NCI-H524 (cell line): ENCODE measurements at places on chromosomes 7 and 10.

GRCh38 chr10:111034598-111035310 lies 42.1 kb upstream of the ADRA2A start:
- DNase-seq, result no peak

DNA sequence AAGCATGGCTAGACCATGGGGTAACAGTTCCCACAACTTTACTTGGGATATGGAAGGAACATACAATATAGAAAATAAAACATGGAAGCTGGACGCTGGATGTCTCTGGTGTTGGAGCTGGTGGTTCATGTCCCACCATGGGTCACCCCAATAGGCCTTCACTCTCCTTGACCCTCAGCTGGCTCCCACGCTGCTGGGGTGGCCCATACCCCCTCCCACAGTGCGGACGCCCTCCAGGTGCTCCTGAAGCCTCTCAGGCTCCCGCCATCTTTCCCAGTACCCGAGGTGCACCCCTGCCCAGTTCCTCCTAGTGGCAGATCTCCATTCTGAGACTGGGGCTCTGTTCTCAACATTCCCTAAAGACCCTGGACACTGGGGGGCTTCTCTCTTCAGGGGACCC lies 5.8 kb upstream of the CPA1 start:
- no peak for DNase-seq

DNA sequence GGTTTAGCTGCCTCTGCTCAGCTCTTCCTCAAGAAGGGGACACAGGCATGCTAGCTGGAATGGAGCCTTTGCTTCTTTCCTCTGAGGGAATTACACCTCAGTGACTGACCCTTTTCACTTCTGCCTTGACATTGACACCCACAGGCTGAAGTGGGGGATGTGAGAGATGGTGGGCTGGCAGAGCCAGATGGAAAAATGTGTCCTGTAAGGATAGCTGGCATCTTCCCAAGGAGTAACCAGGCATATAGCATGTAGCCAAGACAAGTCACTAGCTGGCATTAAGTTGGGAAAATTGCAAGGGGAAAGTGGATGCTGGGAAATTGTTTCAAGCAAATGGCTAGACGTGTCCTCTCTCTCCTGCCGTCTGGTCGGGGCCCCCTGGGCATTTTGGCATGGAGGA lies 19.9 kb downstream of the STMP1 start:
- DNase-seq, result no peak

GRCh38 chr10:11082526-11082925 lies 64.9 kb downstream of the CELF2 start:
- DNase-seq, result no peak

GRCh38 chr7:51446356-51446755 lies 129.7 kb upstream of the COBL start:
- no peak for DNase-seq

DNA sequence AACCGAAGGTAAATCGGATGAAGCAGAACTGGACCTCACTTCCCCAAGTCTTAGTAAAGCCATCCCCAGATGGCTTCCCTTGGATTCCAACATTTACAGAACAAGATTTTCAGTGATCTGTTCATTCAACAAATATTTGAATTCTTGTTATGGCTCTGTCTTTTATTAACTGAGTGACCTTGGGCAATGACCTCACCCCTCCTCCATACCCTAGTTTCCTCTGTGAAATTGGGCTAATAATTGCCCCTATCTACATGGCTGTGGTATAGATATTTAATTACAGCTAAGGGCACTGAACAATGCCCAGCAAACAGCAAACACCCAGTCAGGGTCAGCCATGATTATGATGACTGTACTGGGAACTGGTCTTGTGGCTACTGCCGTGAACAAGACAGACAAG lies 19.1 kb downstream of the TECTB start:
- DNase-seq, result no peak

DNA sequence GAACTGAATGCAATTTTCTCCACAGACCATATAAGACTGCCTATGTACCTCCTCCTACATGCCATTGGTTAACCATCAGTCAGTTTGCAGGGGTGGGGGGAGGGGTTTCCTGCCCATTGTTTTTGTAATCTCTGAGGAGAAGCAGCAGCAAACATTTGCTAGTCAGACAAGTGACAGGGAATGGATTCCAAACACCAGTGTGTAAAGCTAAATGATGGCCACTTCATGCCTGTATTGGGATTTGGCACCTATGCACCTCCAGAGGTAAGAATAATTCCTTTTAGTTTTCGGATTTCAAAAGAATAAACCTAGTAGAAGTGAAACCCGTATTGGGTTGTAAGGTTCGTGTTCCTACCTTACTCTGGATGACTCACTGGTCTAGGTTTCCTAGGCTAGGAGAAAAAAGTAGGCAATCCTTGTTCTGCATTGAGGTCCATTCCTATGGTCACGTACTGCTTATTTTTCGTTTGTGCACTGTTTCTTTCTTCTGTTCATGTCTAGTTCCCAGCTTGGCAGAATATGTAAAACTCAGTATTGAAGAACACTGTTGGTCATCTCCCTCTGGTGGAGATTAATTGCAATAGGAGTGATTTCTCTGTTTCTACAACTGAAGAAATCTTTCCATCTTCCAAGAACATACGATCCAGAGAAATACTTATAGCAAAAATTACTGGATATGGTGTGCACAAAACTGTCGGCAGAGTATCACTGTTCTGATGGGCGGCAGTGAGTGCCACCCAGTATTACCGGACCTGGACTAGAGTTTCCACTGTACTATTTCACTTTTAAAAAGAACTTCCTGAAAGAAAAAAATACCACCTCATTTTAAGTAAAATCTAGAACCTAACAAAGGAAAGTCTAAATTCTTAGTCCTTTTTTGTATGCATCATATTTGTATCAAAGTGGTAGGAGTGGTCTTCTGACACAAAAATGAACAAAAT lies at the start of gene AKR1C3:
Gene AKR1C3 (plus strand): TSS at position 150 of the 941 bp plus-strand sequence. CDS start 31 bp downstream, at position 181.
- peak; percentile 6 for DNase-seq

- DNase-seq, result no peak
Observed at GRCh38 chr7:112770051-112770450, 20.1 kb downstream of the TMEM168 start.

DNA sequence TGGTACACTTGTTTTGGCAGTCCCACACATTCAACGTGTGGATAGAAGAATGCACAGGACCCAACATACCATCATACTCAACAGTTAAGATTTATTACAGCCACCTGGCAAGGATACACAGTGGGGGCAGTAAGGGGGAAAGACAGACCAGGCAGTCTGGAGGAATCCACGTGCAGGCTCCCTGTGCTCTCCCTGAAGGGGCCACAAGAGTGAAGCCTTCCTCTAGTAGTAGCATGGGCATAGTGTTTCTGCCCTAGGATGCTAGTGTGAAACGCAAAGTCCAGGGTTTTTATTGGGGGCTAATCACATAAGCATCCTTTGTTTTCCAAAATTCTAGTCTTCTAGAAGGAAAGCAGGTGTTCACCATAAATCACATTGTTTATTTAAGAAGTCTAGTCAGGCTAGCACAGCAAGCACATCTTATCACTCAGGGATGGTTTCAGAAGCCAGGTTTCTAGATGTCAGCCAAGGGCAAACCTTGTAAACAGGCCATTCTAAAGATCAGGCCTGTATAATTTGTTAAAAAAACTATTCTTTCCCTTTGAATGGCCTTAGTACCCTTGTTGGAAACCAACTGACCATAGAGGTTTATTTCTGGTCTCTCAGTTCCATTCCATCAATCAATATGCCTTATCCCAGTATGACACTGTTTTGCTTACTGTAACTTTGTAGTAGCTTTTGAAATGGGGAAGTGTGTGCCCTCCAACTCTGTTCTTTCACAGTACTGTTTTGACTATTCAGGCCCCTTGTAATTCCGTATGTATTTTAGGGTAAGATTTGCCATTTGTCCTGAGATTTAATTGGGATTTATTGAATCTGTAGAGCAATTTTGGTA lies 12.4 kb upstream of the TFAM start:
- no peak for DNase-seq
